ENCODE measurements at places on chromosomes 3 and 15.

- DNase-seq, result no peak
These were observed 121.3 kb upstream of the SAMMSON start for GRCh38 chr3:69878254-69878653.

- no peak for DNase-seq
These were observed 272.0 kb upstream of the ATP11B start for GRCh38 chr3:182521339-182521738.

GRCh38 chr15:74626336-74626735 lies 10.7 kb downstream of the CLK3 start:
- no peak for DNase-seq

GRCh38 chr3:169575381-169575780 lies 88.1 kb downstream of the MECOM start:
- DNase-seq, result no peak

GRCh38 chr3:88410259-88410658 lies 260.5 kb downstream of the C3orf38 start:
- DNase-seq, result no peak

GRCh38 chr3:59658274-59658673 lies 608.4 kb upstream of the CFAP20DC start:
- no peak for DNase-seq

DNA sequence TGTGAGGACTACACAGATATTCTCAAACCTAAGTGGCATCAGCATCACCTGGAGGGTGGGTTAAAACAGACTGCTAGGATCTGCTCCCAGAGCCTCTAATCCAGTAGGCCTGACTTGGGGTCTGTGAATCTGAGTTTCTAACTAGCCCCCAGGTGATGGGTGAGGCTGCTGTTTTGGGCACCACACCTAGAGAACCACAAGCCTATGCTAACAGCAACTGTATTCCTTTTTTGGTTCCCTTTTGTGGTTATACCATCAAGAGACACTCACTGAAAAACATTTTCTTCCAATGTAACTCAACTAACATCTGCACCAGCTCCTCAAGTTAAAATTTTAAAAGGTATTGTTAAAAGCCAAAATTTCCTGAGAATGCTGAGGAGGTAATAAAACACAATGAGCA lies 16.0 kb downstream of the WDR82 start:
- DNase-seq, result no peak

DNA sequence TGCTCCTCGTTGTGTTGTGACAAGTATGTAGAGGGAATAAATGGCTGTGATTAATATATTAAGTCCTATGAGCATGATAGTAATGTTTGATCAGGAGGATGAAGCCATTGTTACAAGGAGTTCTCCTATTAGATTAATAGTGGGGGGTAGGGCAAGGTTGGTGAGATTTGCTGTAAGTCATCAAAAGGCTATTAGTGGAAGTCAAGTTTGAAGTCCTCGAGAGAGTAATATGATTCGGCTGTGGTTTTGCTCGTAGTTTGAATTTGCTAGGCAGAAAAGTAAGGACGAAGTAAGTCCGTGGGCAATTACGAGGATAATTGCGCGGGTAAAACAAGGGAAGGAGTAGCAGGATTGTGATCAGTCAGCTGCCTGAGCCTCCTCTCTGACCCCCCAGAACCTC lies 26.0 kb upstream of the BUB1B start:
- no peak for DNase-seq

DNA sequence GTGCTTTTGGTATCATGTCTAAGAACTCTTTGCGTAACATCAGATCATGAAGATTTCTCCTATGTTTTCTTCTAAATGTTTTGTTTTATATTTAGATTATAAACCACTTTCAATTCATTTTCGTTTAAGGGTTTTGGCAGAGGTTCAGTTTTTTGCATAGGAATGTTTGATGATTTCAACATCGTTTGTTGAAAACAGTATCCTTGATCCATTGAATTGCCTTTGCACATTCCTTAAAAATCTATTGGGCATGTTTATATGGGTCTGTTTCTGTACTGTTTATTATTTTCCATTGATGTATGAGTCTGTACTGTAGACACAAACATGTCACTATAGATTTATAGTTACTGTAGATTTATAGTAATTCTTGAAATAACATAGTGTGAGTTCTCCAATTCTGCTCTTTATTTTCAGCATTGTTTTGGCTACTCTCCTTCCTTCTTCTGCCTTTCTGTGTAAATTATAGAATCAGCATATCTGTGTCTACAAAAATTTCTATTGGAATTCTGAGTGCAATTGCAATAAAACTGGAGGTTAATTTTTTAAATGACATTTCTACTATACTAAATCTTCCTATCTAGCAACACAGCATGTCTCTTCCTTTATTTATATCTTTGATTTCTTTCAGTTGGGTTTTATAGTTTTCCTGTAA lies 374.0 kb downstream of the SV2B start:
- no peak for DNase-seq

GRCh38 chr15:97189162-97189780 lies 771.2 kb upstream of the ARRDC4 start:
- DNase-seq, result no peak

DNA sequence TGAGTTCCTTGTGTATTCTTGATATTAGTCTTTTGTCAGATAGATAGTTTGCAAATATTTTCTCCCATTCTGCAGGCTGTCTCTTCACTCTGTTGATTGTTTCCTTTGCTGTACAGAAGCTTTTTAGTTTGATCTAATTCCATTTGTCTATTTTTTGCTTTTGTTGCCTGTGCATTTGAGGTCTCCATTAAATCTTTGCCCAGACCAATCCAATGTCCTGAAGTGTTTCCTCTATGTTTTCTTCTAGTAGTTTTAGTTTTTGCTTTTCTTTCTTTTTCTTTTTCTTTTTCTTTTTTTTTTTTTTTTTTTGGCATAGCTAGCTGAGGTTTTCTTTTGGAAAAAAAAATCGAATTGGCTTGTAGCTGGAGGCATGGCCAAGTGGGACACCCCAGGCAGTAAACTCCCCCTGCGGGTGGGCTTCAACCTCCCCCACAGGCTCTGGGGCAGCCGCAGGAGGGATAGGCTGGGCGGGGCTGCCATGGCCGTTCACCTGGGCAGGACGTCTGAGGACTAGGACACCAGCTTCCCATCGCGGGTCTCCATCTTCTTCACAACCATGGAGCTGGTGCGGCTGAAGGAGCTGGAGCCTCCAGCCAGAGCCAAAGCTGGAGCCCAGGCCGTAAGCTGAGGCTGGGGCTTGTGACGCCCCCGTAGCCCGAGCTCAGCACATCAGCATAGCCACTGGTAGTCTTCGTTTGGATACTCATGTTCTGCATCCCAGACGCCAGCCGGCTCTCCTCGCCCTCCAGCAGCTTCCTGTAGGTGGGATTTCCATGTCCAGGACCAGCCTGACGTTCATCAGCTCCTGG lies 16.2 kb upstream of the PSTPIP1 start:
- DNase-seq, result no peak

DNA sequence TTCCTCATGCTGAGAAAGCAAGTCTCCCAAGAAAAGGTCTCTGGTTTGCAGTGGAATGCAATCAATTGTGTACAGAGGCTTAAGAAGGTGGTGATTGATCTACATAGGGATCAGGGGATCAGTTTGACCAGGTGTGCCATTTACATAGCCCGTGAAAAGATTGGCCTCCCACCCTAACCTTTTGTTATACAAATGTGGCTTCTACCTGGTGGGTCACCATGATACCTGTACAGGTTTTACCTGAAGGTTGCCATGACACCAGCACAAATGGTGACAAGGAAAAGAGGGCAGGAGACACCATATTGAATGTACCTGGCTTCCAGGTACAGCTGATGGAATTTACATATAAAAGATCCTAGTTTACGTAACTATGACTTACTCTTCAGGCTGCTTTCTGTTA lies 25.5 kb upstream of the TEX55 start:
- DNase-seq, result no peak

GRCh38 chr3:106302451-106303221 lies 433.8 kb upstream of the CBLB start:
- DNase-seq, result no peak

DNA sequence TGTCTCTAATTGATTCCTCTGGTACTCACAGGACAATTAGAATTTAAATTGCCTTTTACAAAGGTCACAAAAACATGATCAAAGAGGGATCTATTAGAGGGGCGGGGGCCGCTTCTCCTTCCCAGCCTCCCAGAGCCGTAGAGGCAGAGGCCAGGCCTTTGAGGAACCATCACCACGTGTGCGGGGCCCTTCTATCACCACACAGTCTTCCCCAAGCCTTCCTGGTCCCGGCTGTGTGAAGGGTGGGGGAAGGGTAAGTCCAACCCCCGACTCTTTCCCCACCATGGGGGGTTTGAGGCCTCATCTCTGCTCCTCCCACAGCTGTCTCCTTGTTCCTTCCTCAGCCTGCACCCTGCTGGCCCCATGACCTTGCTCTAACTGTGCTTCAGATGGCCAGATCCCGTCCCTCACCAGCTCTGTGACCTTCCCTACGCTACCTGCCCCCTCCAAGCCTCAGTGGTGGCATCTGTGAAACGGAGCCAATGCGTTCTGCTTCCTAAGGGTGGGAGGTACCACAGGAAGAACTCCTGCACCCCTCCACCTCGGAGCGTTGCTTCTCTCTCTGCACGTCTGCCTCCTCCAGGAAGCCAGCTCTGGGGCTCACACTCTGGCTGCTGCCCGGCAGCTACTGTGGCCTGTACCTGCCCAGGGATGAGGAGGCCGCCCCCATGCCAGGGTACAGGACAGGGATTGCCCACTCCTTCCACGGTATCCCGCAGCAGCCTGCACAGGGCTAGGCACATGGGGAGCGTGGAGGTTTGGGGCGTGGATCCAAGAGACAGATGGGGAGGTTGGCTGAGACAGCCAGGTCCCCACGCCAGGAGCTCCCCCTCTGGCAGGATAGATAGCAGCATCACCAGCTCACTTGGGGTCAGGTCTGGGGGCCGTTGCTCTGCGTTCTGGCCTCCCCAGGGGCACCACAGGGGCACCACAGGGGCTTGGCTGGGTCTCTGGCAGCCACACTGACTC lies 83.8 kb downstream of the LINGO1 start:
- no peak for DNase-seq

- DNase-seq, result no peak
These were observed 34.4 kb downstream of the ZNF106 start for GRCh38 chr15:42456531-42456930.

- no peak for DNase-seq
These were observed 130.7 kb downstream of the ALCAM start for GRCh38 chr3:105497386-105497785.

- no peak for DNase-seq
These were observed 25.2 kb downstream of the SNAPC5 start for GRCh38 chr15:66472176-66472999.

DNA sequence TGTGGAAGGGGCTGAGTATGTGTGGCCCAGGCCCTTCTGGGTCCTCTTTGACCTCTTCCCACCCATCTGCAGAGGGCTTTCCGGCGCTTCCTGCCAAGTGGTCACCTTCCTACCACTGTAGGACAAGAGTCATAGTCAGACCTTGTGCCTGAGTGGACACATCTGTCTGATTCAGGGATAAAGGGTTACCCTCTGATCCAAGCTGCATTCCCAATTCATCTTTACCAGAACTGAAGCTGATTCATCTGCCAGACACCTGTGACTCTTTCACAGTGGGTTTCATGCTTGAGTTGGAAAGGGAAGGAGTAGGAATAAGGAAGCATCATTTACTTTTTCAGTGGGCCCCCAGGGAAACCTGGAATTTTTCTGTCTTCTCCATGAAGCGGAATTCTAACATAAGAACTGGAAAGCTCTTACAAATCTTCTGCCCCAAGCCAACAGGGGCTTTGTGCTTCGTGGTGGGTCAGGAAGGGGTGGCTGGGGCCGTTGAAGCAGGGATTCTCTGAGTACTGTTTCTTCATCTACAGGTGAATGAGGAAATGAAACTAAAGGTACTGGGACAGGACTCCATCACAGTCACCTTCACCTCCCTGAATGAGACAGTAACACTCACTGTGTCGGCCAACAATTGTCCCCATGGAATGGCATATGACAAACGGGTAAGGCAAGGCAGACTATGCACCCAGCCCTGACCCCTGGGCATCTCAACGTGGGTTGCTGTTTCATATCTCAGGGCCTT lies 46.4 kb downstream of the C3orf20 start:
- DNase-seq, result no peak

- DNase-seq, result no peak
These were observed 108.1 kb upstream of the THBS1 start for GRCh38 chr15:39472621-39473297.
